HT-29 (cell line): ENCODE measurements at places on chromosomes 5 and 9.

DNA sequence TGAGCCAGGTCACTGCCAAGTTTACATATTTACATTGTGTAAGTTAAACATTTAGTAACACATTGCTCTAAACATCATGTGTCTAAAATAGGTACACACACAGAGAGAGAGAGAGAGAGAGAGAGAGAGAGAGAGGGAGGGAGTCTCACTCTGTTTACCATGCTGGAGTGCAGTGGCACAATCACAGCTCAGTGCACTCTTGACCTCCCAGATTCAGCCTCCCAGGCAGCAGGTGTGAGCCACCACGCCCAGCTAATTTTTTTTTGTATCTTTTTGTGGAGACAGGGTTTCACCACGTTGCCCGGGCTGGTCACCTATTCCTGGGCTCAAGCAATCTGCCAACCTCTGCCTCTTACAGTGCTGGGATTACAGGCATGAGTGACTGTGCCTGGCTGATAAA lies 1045.3 kb downstream of the TLE1 start:
- DNase-seq = no peak

- peak; percentile 68 for DNase-seq
Measured at GRCh38 chr9:33752130-33752637, 43.2 kb upstream of the PRSS3 start.

DNA sequence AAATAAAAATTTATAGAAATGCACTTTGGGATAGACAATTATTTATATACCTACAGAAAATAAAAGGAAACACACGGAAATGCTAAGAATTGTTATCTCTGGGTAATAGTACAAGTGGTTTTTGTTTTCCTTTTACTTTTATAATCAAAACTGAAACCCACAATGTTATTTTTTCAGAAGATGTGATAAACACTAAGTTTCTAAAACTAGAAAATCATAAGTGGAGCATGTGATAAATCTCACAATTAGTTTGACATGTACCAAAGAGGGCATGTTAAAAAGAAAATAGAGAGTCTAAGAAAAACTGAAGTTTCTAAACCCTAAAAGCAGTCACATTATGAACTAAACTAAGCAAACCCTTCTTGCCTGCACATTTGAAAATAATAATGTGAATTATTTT lies 61.1 kb downstream of the OXCT1 start:
- no peak for DNase-seq

GRCh38 chr5:35876922-35877321 lies 20.2 kb downstream of the IL7R start:
- no peak for DNase-seq

- DNase-seq = no peak
Measured at GRCh38 chr9:89903141-89903475, 298.3 kb downstream of the GADD45G start.

DNA sequence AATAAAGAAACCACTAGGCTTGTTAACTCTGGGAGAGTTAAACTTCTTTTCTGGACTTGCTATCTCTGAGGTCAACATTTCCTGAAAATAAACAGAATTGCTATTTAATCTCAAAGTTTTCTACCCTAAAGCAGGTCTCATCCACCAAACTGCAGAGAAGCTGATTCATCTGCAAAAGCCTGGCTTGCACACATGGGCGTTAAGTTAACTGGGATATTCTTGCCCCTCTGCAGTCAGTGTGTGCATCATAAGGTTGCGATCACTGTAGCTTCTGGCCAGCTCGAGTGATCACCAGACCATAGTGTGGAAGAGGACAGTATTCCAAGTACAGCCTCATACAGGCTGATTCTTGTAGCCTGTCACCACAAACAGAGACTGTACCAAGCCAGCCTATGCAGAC lies 99.2 kb downstream of the SPOCK1 start:
- DNase-seq = no peak

DNA sequence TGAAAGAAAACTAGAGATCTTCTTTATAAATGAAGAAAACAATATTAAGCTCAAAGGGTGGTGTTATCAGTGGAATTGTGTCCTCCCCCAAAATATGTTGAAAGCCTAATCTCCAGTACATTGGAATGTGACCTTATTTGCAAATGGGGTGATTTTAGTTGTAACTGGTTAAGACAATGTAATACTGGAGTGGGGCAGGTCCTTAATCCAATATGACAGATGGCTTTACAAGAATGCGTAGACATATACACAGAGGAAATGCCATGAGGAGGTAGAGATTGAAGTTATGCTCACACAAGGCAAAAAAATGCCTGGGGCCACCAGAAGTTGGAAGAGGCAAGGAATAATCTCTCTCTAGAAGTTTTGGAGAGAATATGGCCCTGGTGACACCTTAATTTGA lies 13.7 kb upstream of the TRIM32 start:
- no peak for DNase-seq

DNA sequence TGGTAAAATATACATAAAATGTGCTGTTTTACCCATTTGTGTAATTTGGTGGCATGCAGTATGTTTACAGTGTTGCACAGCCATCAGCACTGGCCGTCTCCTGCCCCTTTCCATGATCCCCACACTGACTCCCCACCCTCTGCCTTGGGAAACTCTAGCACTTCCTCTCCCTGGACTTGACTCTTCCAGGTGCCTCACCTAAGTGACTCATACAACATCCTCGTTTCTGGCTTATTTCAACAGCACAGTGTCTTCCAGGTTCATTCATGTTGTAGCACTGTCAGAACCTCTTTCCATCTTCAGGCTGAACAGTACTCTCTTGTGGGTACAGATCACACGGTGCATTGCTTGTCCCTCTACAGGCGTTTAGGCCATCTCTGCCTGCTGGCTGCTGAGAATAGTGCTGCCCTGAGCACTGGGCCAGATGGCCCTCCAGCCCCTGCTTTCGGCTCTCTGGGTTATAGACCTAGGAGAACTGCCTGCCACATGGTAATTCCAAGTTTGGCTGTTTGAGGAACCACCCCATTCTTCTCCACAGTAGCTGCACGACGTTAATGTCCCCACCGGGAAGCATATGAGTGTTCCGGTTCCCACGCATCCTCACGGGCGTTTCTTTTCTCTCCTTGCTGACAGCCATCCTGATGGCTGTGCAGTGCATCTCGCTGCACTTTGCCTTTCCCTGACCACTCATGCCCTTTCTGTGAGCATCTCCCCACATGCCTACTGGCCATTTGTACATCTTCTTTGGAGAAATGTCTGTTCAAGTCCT lies 211.8 kb downstream of the FANCC start:
- DNase-seq = peak; percentile 53

DNA sequence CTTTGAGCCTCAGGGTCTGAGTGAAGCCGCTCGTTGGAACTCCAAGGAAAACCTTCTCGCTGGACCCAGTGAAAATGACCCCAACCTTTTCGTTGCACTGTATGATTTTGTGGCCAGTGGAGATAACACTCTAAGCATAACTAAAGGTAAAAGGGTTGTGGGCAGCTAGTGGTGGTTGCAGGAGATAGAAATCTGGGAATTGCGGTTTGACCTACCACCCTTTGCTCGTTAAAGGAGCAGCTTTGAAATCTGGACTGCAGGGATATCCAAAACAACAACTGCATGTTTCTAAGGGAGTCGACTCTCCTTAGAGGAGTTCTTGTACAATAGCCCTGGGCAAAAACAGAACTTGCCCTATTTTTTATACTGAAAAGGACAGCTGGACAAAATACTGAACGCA lies 19.0 kb downstream of the ABL1 start:
- peak; percentile 50 for DNase-seq

DNA sequence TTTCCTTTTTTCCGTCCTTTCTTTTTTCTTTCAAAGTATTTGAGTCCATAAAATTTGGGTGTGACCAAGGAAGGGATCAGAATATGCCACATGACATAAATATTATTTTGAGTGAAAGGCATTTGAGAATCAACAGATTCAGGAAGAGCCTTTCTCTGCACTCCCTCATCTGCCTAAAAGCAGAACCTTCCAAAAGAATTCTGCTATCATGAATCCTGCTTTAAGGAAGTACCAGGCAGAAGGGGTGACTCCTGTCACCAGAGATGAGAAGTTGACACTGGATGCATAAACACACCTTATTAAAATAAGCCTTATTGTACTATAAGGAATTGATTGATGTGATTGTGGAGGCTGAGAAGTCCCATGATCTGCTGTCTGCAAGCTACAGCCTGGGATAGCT lies 196.7 kb downstream of the SREK1 start:
- no peak for DNase-seq

GRCh38 chr5:73958037-73958436 lies 332.0 kb downstream of the ARHGEF28 start:
- DNase-seq = no peak

- no peak for DNase-seq
Measured at GRCh38 chr9:136554870-136555269, 9.0 kb upstream of the NOTCH1 start.

DNA sequence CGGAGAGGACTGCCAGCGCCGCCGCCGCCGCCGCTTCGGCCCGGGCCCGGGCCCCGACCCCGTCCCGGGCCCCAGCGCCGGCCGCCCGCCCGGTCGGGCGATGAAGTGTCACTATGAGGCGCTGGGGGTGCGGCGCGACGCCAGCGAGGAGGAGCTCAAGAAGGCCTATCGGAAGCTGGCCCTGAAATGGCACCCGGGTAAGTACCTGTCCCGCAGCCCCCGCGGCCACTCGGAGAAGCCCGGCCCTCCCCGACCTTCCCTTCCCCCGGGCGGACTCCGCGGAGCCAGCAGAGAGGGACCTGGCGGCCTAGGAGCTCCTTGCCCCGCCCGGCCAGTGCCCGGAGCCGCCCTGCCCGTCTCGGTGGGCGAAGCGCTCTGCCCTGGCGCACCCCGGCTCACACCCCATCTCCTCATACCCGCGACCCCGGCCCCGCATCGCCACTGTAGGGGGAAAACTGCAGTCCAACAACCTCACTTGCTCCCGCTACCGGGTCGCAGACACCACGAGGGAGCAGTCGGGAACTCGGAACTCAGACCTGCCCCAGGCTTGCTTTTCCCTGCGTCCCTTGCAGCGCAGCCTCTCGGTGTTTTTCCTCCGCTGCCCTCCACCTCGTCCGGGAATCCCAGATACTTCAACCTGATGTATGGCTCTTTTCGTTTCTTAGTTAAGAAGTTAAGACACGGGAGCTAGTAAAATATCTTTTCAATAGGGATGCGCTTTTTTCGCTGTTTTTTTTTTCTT lies 532 bp downstream of the DNAJC21 start:
- DNase-seq = peak; percentile 84

DNA sequence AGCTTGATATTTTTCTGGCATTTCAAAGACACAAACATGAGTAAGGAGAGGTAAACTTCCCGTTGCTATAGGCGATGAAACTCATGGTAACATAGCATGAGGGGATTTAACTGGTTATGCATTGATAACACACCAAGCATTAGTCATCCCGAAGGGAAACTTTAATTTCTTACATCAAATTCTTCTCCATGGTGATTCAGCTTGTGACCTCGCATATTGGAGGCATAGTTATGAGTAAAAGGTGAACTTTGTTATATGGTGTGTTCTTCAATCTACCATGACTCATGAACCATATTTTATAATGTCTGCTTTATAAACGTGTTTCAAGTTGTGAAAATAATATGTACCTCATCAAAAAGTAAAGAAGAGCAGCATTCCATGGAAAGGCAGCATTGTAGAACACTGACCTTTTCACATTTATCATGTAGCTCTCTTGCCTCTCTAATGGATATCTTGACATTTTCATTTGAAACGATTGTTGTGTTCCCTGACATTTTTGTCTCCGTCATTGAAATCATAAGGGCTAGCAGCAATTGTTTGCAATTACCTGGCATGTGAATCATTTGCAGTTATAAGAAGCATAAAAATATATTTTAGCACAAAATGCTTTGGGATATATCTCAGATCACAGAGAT lies 491.8 kb downstream of the ANXA1 start:
- DNase-seq = peak; percentile 3

DNA sequence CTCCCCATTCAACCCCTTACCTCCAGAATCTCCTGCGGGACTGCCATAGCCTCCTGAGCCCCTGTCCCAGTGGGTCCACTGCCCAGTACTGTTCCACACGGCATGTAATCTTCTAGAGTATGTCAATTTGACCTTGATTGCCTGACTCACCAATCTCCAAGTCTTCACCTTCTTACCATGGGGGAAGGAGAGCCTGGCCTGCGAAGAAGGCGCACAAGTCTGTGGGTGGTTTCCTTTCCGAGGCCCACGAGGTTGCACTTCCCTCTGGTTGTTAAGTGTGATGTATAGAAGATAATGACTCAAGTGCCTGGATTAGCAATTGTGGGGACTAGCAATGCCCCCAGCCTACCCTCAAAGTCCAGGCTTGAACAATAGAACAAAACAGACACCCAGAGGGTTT lies 8.1 kb upstream of the TENT4A start:
- no peak for DNase-seq

DNA sequence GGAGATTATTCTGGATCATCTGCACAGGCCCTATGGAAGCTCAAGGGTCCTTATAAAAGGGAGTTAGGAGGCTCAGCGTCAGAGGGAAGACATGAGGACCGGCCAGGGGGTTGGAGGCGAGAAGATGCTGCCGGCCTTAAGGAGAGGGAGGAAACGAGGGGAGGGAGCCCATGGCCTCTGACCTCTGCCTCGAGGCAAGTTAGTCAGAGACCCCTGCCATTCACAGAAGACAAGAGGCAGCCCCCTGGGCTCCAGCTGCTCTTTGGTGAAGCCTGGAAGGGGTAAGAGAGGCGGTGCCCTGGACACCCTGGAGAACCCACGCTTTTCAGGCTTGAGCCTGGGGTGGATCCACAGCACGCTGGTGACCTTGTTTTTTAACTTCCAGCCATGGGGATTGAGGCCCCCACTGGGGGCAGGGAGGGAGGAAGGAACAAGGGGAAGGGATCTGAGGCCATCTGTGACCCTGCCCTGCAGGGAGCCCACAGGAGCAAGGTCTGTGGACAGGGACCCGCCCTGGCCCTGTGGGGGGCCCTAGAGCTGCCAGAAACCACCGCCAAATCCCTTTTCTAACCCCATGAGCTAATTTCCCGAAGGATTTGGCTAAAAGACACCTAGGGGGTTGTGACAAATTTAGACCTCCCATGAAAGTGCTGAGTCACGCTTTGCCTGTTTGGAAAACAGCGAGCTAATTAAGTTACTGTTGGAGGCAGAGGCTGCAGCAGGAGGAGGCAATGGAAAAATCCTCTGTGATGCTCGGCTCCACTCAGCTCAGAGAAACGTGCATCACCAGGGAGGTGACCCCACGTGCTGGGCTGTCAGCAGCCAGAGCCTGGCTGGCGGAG lies 49.7 kb downstream of the OLFM1 start:
- DNase-seq = no peak

DNA sequence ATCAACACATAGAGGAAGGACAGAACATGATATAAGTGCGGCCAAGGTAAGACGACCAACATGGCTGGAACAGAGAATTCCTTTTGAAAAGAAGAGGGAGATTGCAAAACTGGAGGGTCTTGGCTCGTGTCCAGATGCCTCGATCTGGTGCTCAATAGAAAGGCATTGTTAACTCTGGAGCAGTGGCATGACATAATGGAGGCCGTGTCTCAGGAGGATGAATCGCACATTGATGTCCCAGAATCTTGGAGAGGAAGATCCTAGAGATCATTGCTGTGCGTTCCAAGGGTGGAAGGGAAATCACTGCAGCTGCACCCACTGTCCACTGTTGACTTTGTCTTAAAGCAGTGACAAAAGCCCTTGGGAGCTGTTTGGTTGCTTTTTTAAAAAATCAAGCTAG lies 30.9 kb downstream of the GRAMD2B start:
- DNase-seq = no peak
